Effector memory CD4-positive, alpha-beta T cell (primary cell): ENCODE measurements at places on chromosomes 16 and 17.

- no peak for DNase-seq
These were observed 2.1 kb upstream of the TOM1L1 start for GRCh38 chr17:54898576-54898975.

GRCh38 chr17:82297714-82298537 lies 19.5 kb downstream of the CD7 start:
- DNase-seq = peak; percentile 94

DNA sequence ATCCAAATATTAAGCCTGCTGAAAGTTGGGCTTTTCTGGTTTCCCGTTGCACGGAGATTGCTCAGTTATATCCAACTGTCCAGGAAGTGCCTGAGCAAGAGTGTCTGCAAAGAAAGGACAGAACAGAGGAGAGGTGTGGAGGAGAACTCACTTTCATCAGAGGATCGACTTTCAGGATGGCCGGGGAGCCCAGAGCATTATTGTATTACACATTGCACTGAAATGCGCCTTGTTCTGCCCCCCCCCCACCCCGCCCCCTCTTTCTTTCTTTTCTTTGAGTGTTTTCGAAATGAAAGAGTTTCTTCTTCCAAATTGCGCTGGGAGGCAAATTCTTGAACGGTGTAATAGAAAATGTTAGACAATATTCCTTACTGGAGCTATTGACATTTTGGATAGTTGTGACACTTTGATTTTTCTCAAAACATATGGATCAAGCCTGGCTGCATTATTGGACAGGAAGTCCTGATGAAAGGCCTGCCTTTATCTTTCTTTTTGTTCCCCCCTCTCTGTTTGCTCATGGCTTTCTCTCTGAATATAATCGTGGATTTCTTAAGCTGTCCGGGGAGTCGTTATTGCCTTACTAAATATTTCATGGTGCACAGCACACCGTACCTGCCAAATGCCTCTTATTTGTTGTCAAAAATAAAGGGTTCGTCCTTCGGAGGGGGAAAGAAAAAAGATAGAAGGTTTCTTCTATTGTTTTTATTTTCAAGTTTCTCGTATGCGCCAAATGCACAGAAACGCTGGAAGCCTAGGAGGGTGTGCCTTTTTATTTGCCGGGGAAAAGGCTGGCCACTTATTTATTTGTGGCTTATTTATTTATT lies 110.8 kb downstream of the IRX3 start:
- no peak for DNase-seq

DNA sequence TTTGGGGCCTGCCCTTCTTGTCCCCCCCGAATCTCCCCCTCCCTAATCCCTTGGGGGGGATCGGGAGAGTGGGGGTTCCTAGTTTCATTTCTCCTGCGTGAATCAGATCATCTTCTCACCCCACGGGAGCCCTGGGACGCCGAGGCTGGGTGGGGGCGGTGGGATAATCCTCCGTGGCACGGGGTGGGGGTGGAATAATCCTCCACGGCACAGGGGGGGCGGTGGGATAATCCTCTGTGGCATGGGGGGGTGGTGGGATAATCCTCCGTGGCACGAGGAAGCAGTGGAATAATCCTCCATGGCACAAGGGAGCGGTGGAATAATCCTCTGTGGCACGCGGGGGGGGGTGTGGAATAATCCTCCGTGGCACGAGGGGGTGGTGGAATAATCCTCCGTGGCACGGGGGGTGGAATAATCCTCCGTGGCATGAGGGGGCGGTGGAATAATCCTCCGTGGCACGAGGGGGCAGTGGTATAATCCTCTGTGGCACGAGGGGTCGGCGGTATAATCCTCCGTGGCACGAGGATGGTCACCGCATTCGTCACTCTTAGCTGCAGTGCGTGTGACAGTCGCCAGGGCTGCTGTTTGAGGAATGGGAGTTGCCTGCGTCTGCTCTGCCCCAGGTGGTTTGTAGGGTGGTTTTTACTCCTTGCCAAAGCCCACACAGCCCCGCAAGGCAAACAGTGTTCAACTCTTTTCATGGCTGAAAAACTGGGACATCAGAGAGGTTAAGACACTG lies 156.9 kb downstream of the LAT start:
- no peak for DNase-seq

- DNase-seq = no peak
These were observed 5.1 kb downstream of the CLEC16A start for GRCh38 chr16:10949424-10949970.

- DNase-seq = no peak
These were observed 2.9 kb upstream of the BCL6B start for GRCh38 chr17:7019839-7020519.

- no peak for DNase-seq
These were observed 2.7 kb downstream of the MT1A start for GRCh38 chr16:56641166-56641565.

GRCh38 chr16:17204206-17204605 lies 266.6 kb downstream of the XYLT1 start:
- DNase-seq = no peak

GRCh38 chr16:58025351-58026138 lies at the start of gene MMP15:
Gene MMP15 (plus strand): TSS chr16:58025754. CDS start chr16:58026351, 597 bp downstream.
- peak; percentile 55 for DNase-seq

DNA sequence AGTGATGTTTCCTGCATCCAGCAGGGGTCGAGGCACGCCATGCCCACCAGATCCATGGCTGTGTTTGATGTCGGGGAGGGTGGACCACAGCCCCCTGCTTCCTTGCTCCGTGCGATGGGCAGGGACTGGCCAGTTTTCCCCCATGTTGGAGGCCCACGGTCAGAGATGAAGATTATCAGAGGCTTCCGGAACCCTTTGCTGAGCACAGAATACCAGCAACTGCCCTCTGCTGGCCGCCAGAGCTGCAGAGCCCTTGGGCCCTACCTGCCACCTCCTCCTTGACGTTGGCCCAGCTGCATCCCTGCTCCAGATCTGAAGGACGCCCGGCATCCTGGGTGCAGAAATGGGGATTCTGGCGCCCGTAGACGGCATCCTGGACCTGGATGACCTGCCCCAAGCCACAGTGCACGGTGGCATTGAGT lies 23.7 kb upstream of the BCO1 start:
- no peak for DNase-seq

GRCh38 chr16:68995011-68995504 lies 110.4 kb upstream of the HAS3 start:
- DNase-seq = no peak

DNA sequence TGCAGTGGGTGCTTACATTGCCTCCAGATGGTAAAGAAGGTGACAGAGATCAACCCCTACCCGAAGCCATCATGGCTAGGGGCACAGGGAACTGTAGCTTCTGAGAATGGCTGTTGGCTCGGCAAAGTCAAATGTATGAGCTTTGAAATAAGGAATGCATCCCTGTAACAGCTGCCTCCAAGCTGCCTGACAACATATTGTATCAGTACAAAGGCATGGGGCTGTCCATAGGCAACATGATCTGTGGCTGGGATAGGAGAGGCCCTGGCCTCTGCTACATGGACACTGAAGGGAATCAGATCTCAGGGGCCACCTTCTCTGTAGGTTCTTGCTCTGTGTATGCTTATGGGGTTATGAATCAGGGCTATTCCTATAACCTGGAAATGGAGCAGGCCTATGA lies 119.2 kb upstream of the NETO2 start:
- DNase-seq = no peak

DNA sequence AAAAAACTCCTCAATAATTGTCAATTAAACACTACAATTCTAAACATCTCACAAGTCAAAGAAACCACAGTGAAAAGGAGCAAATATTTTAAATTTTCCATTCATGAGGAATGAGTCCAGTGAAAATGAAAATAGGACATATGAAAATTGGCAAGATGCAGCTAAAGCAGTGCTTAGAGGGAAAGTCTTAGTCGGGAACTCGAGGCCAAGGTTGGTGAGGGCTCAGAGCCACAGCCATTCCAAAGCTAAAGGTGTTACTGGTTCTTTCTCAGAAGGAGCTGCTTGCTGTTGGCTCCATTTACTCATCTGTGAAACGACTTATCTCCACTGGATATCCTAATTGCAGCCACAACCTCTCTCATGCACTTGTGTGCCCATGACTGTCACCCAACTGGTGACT lies 6.5 kb downstream of the SLC38A8 start:
- no peak for DNase-seq

DNA sequence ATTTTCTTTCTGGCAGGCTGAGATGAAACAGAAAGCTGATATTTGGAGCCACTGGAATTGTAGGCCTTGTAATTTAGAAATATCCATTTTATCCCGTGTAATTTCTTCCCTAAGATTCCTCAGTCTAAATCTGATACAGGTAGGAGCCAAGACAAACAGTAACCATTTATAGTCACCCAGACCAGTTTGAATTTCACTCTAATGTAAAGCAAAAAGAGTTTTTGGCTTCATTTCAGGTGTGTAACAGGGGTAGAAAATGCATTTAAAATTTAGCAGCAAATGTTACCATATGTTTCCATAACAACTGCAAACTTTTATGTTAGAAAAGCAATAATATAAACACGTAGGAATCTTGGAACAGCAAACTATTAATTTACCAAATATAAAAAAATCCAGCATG lies 249.4 kb downstream of the FTO start:
- DNase-seq = no peak

DNA sequence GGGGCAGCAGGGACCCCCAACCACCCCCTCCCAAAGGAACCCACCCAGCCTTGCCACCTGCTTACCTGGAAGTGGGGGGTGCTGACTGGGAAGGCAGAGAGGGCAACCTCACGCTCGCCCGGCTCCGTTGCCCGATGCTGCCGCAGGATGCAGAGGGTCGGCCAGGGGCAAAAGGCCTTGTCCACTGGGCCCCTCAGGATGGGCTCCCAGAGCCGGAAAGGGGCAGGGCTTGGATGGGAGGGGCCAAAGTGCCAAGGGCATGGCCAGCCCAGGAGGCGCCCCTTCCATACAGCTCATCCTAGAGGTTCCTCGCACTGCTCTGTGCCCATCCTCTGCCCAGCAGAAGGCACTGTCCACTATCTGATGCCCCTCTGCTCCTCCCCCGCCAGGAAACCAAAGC lies 59.4 kb downstream of the SRCIN1 start:
- DNase-seq = no peak

- no peak for DNase-seq
These were observed 37.4 kb downstream of the ARHGAP23 start for GRCh38 chr17:38465391-38466345.

- DNase-seq = no peak
These were observed 25.5 kb upstream of the TBX4 start for GRCh38 chr17:61426482-61427304.

GRCh38 chr16:47392081-47392480 lies 68.8 kb downstream of the ITFG1 start:
- no peak for DNase-seq

- no peak for DNase-seq
These were observed 216 bp downstream of the VPS9D1 start for GRCh38 chr16:89720551-89720812.

DNA sequence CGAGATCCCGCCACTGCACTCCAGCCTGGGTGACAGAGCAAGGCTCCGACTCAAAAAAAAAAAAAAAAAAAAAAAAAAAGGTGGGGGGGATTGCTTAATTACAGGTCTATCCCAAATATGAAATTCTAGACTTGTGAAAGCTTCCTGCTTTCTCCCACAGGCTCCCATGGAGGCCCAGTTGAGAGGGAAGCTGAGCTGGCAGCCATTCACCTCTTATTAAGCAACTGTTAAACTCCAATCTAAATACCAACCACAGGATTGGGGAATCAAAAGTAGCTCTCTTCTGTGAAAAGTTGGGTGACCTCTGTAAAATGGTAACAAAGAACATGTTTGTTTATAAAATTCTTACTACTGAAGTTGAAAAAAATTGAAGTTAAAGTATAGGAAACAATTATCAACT lies 45.8 kb upstream of the STAC2 start:
- no peak for DNase-seq

- no peak for DNase-seq
These were observed 274.1 kb downstream of the CPPED1 start for GRCh38 chr16:12529582-12529981.

DNA sequence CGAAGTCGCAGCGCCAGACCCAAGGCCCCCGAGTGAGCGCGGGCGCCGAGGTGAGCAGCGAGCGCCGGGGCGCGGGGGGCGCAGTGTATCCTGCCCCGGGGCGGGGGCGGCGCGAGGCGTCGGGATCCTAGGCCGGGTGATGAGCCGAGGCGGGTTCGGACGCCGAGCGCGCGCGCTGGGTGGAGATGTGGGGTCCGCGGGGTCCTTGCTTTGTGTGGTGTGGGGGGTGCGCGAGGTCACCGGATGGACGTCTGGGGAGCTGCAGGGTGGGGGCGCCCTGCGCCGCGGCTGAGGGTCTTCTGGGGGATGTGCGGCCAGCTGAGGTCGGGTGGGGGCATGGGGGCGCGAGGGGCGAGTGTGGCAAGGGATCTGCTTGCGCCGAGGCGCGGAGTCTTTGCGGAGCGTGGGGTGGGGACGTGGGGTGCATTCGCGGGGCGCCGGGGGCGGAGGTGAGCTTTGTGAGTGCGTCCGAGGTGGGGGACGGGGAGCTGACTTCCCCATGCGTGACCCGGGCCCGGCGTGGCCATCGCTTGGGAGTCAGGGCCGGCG lies 560 bp downstream of the RAI1 start:
- DNase-seq = no peak

GRCh38 chr16:21590796-21591195 lies 8.6 kb upstream of the METTL9 start:
- DNase-seq = no peak

- DNase-seq = no peak
These were observed 23.0 kb downstream of the MGRN1 start for GRCh38 chr16:4647644-4647980.

DNA sequence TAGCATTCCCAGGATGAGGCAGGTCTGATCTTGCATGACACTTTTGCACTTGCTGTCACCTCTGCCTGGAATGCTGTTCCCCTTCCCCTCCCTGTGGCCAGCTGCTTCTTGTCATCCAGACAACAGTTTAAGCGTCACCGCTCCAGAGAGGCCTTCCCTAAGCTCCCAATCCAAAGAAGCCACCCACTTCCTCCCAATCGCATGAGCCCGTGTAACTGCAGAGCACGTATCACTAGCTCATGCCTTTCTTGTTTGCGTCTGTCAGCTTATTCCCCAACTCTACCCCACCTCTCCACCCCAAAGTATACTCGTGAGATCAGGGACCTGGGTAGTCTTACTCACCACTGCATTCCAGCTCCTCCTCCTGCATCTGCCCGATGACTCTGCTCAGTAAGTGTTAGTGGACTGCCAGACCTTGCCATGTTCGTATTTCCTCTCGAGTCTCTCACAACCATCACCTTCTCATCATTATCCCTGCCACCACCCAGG lies 92.8 kb downstream of the GAS7 start:
- no peak for DNase-seq

GRCh38 chr17:46826116-46826515 lies 7.6 kb upstream of the WNT3 start:
- DNase-seq = no peak

- no peak for DNase-seq
These were observed 10.9 kb downstream of the HAS3 start for GRCh38 chr16:69116256-69116875.

GRCh38 chr16:89936034-89936433 lies 12.5 kb upstream of the DEF8 start:
- no peak for DNase-seq

GRCh38 chr17:64036198-64036922 lies 15.9 kb upstream of the ICAM2 start:
- no peak for DNase-seq

- peak; percentile 41 for DNase-seq
These were observed 57.8 kb upstream of the TEX2 start for GRCh38 chr17:64320613-64321553.
